Right ventricle myocardium inferior (tissue), 1 donor: ENCODE measurements at places on chromosomes 3 and 15. TPM values are rescaled to one million over a fixed set of nuclear protein-coding genes. Genes with fewer than 3 reads are reported as not detected.

DNA sequence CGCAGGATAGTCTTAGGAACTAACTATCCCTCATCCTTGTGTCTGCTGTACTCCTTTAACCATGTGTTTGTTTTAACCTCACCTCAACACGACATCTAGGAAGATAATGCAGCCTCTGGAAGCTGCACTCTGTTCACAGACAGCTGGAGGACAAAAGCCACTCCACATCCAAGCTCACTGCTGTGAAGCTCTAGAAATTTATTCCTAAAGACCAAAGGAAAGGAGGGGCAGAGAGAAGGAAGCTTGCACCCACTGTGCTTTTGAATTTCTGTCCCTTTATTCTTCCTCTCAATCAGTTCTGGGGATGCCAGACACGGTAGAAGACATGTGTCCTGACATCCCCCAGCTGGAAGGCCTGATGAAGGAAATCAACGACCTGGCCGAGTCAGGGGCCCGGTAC lies 182.9 kb upstream of the CHRM5 start:
- no peak for DNase-seq

The RHOA gene
- 285 TPM for total RNA-seq

- DNase-seq, result no peak
Measured at GRCh38 chr3:134494495-134494894, 8.6 kb downstream of the CEP63 start.

GRCh38 chr3:9196020-9196419 lies 53.4 kb downstream of the SRGAP3 start:
- DNase-seq, result no peak

GRCh38 chr3:14880447-14881106 lies 61.8 kb downstream of the FGD5 start:
- DNase-seq, result no peak

The IP6K1 gene
- 19.0 TPM for total RNA-seq

- DNase-seq, result no peak
Measured at GRCh38 chr3:129357616-129358015, 70.8 kb downstream of the EFCAB12 start.

DNA sequence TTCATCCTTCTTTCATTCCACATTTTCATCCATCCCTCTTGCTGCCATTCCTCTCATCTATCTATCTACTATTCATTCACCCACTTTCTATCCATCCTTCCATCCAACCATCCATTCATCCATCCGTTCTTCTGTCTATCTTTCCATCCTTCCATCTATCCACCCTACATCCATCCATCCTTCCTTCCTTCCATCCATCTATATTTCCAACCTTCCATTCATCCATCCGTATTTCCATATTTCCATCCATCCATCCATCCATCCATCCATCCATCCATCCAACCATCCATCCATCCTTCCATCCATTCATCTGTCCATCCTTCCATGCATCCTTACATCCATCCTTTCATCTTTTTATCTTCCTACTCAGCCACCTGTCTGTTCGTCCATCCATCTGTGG lies 14.0 kb downstream of the SLC6A20 start:
- no peak for DNase-seq

- no peak for DNase-seq
Measured at GRCh38 chr3:120088622-120089021, 5.6 kb downstream of the GSK3B start.

DNA sequence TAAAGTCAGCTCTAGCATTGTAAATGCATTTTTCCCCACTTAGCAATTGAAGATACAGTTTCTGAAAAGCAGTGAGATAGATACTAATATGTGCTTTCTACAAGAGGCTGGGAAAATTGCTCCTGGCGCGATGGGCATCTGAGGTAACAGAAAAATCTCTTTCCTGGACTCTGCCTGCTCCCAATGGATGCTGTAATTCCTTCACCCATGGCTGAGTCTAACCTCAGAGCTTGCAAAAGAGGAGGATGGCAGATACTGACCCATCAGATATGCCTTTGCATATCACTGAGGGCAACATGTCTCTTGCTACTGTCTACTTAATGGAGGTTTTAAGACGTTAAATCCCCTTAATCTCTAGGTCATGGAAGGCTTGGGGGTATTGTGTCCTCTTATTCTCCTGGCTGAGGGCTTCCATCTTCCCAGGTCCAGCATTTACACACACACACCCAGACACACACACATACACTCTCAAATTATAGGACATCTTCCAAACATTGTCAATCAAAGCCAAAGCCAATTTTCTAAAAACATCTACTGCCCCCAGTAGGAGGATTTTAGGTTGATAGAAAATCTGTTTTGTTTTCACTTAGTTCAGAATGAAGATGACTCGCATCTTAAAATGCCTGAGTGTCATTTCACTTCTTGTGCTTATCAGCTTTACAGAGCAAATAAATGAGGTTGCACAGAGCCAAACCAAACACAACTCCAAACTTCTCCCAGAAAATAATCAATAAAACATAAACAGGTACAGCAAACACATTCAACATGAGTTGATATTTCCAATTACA lies 2.4 kb downstream of the TRPM1 start:
- no peak for DNase-seq

DNA sequence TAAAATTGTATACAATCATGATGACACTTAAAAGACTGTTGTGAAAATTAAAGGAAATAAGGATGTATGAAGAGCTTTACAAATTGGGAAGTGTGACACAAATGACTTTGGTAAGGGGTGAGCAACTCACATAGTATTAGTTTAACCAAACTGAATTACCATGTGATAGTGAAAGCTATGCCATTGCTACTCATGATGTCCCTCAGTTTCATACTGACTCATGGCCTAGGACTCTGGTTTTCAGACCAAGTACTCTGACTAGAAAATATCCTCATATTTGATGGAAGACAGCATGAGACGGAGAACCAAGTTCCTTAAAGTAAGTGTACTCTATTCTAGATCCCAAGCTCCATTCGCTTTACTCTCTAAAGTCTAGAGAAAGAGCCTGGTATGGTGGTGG lies 203.2 kb upstream of the ICE2 start:
- DNase-seq, result no peak

DNA sequence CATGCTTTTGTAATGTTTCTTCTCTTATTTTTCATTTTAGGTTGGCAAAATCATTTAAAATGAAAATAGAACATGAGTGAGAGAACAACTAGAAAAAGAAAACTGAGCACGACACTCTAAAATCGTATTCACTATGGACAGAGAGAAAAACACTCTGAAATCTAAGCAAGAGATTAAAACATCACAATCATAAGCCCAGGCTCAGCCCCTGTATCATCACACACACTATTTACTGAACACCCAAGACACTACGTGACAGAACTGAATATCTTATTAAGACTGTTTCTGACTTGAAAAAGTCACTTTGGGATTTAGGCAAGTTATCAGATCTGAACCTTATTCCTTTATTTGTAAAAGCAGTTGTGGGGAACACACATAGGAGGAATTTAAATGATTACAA lies 82.6 kb upstream of the PLXND1 start:
- no peak for DNase-seq

The SLC28A2 gene
- not detected for total RNA-seq

DNA sequence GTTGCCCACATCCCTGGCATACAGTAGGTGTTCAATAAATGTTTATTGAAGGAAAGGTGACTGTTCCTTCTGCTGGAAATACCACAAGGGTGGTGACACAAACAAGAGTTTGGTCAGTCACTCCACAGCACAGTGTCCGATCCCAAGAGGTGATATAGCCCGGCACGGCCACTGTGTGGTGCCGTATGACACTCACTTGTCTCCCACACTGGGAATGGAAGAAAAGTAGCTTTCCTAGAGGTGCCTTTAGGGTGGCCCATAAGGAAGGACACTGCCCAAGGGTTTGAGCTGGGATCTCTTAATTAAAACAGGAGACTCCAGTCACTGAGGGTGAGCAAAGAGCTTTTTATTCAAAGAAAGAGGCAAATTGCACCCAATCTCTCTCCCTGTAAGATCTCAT lies 40.5 kb downstream of the TGM4 start:
- no peak for DNase-seq

The TRPM1 gene
- total RNA-seq, result not detected

- DNase-seq, result no peak
Measured at GRCh38 chr15:74421302-74422245, 12.2 kb downstream of the SEMA7A start.

GRCh38 chr3:112514527-112515128 lies 15.4 kb upstream of the BTLA start:
- no peak for DNase-seq

- no peak for DNase-seq
Measured at GRCh38 chr15:66832664-66833063, 130.6 kb downstream of the SMAD6 start.

The ALS2CL gene
- total RNA-seq, result 36.9 TPM

GRCh38 chr3:193897288-193897687 lies 238.7 kb upstream of the HES1 start:
- DNase-seq, result peak; percentile 82

The CIP2A gene
- 1.1 TPM for total RNA-seq

GRCh38 chr3:9098716-9099675 lies 135.7 kb upstream of the RAD18 start:
- DNase-seq, result no peak

The CDC25A gene
- total RNA-seq, result 1.1 TPM

The CCR2 gene
- 0.89 TPM for total RNA-seq

The MLH1 gene
- 49.3 TPM for total RNA-seq

DNA sequence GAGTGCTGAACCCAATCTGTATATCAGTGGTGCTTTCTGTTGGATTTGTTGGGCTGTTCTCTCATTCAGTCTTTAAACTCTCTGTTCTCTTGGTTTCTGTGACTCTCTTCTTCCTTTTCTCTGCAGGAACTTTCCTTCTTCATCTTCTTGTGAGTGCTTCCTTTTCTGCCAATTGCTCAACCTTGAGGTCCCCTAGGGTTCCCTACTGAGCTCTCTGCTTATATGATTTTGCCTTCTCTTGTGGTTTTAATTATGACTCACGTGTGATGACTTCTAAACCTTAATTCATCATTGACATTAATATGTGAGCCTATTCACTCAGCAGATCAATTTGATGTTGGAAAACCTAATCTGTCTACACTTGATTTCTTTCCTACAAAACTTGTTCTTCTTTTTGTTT lies 39.4 kb downstream of the MOBP start:
- no peak for DNase-seq

DNA sequence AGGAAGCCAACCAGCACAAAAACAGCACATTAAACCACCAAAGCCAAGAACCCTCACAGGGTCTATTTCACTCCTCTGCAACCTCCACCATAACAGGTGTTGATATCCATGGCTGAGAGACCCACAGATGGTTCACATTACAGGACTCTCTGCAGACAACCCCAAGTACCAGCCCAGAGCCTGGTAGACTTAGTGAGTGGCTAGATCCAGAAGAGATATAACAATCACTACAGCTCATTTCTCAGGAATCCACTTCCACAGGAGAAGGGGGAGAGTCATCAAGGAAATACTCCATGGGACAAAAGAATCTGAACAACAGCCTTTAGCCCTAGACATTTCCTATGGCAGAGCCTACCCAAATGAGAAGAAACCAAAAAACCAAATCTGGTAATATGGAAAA lies 168.1 kb upstream of the CD96 start:
- DNase-seq, result no peak

The SLC6A20 gene
- not detected for total RNA-seq

The RTP4 gene
- total RNA-seq, result 1.2 TPM

GRCh38 chr3:193791041-193792032 lies 198.3 kb downstream of the OPA1 start:
- no peak for DNase-seq

- DNase-seq, result no peak
Measured at GRCh38 chr15:42090370-42090769, 4.0 kb downstream of the PLA2G4D start.

GRCh38 chr3:73547427-73548248 lies 77.1 kb downstream of the PDZRN3 start:
- no peak for DNase-seq

GRCh38 chr3:108513961-108514360 lies 3.6 kb upstream of the MYH15 start:
- no peak for DNase-seq
